ENCODE measurements at places on chromosomes 3 and 15. TPM values are rescaled to one million over a fixed set of nuclear protein-coding genes. Genes with fewer than 3 reads are reported as not detected.

The KNG1 gene
- not detected for total RNA-seq

The CRTC3 gene
- total RNA-seq, result 7.0 TPM

GRCh38 chr15:71679793-71680353 lies 130.5 kb upstream of the NR2E3 start:
- DNase-seq, result peak; percentile 25

- peak; percentile 30 for DNase-seq
These were observed 1.3 kb upstream of the LRRC58 start for GRCh38 chr3:120350401-120350941.

DNA sequence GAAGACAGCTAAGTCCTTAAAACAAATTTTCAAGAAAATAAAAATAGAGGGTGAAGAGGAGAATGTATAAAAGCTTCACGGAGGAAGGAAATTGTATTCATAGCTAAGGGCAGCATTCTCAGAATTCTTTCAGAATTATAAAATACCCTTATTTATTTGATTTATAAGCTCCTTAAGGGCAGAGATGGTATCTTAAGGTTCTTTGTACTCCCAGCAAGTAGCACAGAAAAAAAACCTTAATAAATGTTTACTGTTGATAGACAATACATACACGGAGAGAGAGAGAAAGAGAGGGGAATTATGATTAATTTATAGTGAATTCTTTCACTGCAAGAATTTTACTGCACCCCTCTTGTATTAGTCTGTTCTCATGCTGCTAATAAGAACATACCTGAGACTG lies 375.6 kb upstream of the CCDC54 start:
- DNase-seq, result no peak

DNA sequence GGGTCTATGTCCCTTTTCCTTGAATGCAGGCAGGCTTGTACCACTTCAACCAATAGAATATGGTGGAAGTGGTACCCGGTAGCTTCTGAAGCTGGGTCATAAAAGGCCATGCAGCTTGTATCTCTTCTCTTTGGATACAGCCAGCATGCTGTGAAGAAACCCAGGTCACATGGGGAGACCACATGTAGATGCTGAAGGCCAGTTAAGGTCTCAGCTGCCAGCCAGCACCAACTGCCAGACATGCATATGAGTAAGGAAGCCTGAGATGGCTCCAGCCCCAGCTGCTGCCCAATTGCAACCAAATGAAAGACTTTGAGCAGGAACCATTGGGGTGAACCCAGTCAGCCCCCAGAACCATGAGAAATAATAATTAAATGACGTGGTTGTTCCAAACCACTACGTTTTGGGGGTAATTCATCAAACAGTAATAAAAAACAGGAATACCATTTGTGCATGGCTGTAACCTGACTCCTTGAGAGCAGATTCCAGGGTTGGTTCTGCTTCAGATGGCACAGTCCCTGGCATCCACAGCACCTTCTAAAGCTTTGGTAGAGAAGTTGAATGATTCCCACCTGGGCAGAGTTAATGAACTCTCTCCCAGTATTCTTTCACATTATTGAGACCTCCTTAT lies 3.8 kb downstream of the RBP2 start:
- no peak for DNase-seq
